Astrocyte (in vitro differentiated cells and primary cell): ENCODE measurements at places on chromosomes 7 and 10.

GRCh38 chr10:88881320-88881719 lies 1.3 kb downstream of the STAMBPL1 start:
- no peak for DNase-seq

DNA sequence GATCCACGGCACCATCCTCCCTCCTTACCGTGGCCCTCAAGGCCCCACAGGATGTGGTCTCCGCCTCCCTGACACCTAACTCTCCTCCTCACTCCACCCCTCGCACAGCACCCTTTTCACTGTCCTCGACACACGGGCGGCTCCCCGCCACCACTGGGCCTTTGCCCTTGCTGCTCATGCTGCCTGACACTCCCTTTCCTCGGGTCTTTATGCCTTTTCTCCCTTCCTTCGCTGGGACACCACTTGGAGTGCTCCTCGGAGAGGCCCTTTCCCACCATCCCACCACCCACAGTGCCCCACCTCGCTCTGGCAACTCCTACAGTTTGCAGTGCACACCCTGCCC lies 7.9 kb upstream of the INMT start:
- no peak for DNase-seq

GRCh38 chr10:82953331-82953730 lies 1078.3 kb downstream of the NRG3 start:
- DNase-seq: no peak

DNA sequence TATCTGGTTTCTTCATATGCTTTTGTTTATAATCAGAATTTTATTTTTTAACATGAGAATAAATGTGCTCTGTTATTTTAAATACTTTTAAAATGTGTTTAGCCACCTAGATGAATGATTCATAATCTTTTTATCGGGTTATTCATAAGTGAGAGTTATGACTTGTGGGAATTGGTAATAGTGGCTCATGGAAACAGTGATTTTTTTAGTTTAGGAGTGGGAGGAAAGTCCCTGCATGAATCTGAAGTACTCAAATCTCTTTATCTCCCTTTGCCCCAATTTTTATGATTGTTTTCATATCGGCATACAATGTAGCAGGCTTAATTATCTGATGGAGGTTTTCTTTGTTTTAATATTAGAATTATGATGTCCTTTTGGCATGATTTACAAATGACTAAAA lies 42.9 kb downstream of the TAX1BP1 start:
- DNase-seq: peak; percentile 30

DNA sequence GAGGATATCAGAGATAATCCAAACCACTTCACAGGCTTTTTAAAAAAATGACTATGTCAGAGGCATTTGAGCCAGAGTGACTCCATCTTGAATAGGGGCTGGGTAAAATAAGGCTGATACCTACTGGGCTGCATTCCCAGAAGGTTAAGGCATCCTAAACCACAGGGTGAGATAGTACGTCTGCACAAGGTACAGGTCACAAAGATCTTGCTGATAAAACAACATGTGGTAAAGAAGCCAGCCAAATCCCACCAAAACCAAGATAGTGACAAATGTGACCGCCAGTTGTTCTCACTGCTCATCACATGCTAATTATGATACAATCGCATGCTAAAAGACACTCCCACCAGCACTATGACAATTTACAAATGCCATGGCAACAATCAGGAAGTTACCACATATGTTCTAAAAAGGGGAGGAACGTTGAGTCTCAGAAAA lies 177.5 kb downstream of the RAPGEF5 start:
- peak; percentile 34 for DNase-seq
